Stimulated activated CD8-positive, alpha-beta memory T cell treated with anti-CD3 and anti-CD28 coated beads, Interleukin-15, amount 100 ng/mL, for 4 hours (primary cell): ENCODE measurements at places on chromosomes 4 and X.

DNA sequence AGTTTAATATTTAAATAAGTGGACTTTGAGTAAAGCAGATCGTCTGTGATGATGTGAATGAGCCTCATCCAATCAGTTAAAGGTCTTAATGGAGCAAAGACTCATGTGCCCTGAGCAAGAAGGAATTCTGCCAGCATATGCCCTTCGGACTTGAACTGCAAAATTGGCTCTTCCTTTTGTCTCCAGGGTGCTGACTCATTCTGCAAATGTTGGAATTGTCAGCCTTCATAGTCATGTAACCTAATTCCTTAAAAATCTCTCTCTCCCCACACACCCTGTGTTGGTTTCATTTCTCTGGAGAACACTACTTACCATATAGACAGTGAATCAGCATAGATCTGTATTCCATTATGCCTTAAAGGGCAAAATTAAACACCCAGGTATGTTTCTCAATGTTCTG is 609.8 kb upstream of the GALNTL6 start:
- DNase-seq, result no peak

DNA sequence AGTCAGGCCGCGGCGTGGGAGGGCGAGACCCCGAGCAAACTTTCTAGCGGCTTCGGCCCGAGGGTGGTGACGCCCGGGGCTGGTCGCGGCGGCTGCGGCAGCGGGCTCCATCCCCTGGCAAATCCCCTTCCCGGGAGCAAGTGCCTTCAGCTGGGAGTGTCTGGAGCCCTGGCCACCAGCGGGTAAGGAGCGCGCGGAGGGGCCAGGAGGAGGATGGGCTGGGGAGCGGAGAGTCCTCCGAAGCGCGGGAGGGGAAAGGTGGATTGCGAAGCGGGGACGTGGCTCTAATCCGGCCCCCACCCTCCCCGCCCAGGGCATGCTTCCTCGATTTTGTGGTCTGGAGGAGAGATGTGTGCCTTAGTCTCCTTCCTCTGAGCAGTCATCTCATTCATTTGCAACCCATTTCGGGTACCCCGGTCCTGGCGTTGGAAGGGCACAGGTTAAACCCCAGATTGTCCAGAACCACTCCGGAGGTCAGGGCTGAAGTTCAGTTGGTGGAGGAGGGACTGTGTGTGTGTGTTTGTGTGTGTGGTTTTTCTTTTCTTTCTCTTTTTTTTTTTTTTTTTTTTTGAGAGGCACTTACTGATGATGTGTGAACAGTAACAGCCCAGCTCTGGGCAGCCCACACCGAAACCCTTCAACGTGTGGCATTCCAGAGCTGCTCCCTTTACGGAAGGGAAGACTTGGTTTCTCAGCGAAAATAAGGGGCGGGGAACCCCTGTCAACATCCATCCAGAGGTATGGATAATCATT is 516 bp downstream of the SGMS2 start:
- no peak for DNase-seq

- DNase-seq, result no peak
Observed at GRCh38 chr4:105451346-105451745, 22.5 kb downstream of the PPA2 start.

DNA sequence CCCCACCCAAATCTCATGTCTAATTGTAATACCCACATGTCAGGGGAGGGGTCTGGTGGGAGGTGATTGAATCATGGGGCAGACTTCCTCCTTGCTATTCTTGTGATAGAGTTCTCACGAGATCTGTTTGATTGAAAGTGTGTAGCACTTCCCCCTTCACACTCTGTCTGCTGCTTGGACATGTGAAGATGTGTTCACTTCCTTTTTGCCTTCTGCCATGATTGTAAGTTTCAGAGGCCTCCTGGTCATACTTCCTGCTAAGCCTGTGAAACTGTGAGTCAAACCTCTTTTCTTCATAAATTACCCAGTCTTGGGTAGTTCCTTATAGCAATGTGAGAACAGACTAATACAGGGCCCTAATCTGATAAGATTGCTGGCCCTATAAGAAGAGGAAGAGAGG is 1514.8 kb downstream of the RPA4 start:
- DNase-seq, result no peak

DNA sequence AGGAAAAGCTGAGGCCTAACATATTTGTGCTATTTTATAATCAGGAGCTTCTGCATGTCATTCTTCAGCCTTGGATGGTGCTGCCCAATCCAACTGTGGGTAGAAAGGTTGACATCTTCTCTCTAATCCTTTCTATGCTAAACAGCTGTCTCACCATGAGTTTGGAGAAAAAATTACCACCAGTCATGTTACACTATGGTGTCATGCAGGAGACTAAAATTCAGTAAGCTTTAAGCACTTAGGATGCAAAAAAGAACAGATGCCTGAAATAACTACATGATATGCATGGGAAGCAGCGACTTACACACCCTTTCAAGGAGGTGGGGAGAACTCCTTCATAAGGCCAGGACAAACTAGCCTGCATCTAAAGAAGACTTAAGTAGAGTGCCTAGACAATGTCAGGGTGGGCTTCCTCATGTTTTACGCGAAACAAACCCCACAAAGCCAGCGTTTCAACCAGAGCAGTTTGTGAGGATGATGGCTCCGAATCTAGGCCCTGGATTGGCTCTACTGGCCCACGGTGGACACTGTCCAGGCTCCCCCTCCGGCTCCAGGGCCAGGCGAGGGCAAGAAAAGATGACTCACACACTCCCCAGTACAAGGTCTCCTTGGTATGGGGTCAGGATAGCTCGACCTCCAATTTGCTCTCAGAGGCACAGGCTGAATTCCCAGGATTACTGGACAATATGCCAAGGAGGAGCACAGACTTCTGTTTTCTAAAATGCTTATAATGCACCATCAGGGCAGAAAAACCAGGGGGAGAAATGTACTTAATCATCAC is 45.1 kb downstream of the STX18 start:
- no peak for DNase-seq

- DNase-seq, result no peak
Observed at GRCh38 chr4:17024425-17024824, 126.0 kb upstream of the LDB2 start.

DNA sequence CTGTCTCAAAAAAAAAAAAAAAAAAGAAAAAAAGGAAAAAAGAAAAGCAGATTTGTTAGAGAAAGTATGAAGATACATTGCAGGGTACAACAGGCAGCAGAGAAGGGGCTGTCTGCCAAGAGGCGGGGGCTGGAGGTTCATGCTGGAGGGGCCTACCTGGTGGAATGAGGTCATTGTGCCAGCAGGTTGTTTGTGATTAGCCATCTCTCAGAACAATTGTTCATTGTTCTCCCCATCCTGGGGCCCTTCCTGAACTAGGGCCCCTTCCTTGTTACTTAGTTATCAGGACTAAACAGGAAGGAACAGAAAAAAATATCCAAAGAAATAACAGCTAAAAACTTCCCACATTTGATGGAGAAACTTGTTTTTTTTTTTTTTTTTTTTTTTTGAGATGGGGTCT is 14.0 kb upstream of the GPKOW start:
- no peak for DNase-seq
